ENCODE measurements at places on chromosomes 3 and 15. TPM values are rescaled to one million over a fixed set of nuclear protein-coding genes. Genes with fewer than 3 reads are reported as not detected.

The MTHFS gene
- 221 TPM for polyA plus RNA-seq

The SMCO1 gene
- not detected for polyA plus RNA-seq

The CASR gene
- 0.19 TPM for polyA plus RNA-seq

The ARL14 gene
- 6.0 TPM for polyA plus RNA-seq

The AAGAB gene
- 27.1 TPM for polyA plus RNA-seq

The SLC22A14 gene
- polyA plus RNA-seq: 0.04 TPM

The RHOV gene
- polyA plus RNA-seq: 1.9 TPM

- no peak for DNase-seq
These were observed 95.1 kb upstream of the TNFAIP8L3 start for GRCh38 chr15:51189669-51190385.

DNA sequence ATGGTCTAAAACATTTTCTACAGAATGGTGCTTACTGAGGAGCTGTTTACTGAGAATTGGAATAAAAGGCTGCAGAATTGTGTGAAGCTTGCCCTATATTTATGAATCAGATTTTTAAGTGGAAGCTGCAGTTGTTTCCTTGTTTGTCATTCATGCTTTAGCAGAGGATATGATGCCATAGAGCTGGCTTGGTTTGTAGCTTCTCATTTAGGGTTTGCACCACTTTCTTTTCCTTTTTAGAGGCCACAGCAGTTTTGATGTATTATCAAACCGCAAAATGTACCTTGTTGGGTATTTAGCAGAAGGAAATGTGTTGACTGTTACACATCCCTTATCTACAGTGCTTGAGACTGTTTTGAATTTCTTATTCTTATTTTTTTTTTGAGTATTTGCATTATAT, 66.2 kb downstream of the RASA2 start:
- DNase-seq: peak; percentile 61

DNA sequence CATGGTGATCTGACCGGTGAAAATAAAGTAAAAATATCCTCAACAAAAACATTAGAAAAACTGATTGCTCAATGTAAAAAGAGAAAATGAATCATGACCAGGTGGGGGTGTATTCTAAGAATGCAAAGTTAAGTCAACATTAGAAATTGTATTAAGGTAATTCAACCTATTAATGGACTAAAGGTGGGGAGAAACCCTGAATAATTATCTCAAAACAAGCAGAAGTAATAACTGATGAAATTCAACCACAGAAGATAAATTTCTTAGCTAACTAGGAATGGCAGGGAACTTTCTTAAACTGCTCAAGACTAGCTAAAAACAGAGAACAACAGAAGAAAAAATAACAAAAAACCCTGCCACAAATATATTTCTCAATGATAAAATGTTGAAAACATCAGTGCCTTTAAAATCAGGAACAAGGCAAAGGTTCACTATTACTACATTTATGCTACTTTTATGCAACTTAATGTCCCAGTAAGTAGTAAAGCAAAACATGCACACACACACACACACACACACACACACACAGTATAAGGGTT, 204.4 kb upstream of the THBS1 start:
- DNase-seq: no peak

- no peak for DNase-seq
These were observed 188.1 kb downstream of the USP13 start for GRCh38 chr3:179840985-179841384.

DNA sequence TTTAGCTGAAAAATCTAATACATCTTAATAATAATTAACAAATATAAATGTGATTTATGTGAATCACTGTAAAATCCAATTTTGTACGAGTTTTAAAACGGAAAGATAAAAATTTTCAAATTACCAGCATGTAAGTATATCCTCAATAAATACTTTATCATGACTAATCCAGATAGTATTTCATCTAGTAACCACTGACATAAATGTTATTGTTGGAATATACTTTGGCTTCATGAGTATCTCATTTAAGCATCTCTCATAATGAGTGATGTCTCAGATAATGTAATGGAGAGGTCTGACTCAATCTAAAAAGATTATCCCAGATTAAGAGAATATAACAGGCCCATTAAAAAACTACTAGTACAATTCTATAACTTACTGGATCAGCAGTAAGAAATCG, 216.3 kb downstream of the STAG1 start:
- DNase-seq: no peak

GRCh38 chr15:63308947-63309346, 31.5 kb downstream of the APH1B start:
- DNase-seq: no peak

- DNase-seq: no peak
These were observed 115.0 kb downstream of the CHST2 start for GRCh38 chr3:143234526-143234925.

- peak; percentile 5 for DNase-seq
These were observed 6.7 kb upstream of the CCR1 start for GRCh38 chr3:46214751-46215352.

DNA sequence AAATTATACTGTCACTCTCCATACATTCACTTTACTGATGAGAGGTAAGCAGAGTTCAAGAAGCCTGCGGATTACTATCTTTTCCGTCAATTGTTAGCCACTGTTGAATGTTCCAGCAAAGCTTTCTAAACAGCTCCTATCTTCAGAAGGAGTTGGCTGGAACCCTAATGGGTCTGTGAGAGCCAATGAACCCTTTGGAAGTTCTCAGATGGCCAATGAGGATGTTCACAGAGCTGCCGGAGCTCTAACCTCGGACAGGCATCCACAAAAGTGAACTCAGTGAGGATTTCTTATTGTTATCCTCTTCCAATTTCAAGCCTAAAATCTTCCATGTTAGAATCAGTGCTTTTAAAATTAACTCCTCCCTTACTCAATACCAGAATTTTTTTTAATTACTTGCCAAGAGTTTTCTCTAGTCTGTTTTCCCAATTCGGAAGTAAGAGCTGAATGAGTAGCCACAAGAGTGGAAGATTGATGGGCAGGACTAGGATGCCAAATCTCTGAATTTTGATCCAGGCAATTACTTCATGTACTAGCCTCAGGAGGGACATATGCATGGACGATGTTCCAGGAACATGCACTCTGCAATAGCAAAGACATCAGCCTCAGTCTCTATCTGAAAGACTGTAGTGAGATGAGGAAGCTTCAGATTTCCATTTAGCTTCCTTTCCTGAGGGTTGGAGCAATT, 78.1 kb downstream of the AGBL1 start:
- no peak for DNase-seq

GRCh38 chr3:46321461-46322104, 32.3 kb upstream of the CCR2 start:
- no peak for DNase-seq

DNA sequence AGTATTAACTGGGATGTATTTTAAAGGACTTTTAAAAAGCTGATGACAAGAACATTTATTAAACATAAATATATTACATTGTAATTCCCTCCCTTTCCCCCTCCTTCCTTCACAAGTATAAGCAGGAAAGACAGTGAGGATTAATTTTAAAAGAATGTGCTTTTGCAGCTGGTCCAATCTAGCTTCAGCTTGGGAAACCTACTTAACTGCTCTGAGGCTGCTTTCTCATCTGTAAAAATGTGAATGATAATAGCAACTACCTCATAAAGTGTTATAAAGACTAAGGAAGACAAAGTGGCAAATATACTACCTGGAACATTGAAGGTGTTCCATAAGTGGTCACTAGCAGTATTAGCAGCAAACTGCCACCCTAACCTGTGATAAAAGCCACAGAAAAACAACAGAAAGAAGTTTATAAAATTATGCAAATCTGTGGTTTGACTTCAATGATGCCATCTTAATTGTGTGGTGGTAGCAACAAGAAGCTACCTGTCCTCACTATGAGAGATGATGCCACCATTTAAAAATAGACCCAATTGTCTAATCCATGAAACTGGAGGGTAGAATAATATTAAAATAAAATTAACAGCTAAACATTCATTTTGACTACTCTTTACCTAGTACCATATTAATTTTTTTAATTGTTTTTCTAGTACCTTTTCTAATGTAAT, 20.0 kb downstream of the DHX36 start:
- no peak for DNase-seq

GRCh38 chr3:15342945-15343344, 10.6 kb upstream of the SH3BP5 start:
- no peak for DNase-seq

DNA sequence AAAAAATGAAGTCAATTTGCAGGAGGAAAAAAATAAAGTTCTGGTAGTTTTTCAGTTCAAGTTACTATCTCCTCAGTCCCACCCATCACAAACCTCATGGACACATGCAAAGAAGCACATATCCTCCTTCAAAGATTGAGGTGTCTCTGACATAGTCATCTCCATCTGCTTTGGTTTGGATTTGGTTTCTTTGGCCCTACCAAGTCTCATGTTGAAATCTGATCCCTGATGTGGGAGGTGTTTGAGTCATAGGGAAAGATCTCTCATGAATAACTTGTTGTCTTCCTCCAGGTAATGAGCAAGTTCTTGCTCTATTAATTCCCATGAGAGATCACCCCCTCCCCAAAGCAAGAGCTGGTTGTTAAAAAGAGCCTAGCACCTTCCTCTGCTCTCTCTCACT, 446.8 kb downstream of the IGSF11 start:
- DNase-seq: no peak

DNA sequence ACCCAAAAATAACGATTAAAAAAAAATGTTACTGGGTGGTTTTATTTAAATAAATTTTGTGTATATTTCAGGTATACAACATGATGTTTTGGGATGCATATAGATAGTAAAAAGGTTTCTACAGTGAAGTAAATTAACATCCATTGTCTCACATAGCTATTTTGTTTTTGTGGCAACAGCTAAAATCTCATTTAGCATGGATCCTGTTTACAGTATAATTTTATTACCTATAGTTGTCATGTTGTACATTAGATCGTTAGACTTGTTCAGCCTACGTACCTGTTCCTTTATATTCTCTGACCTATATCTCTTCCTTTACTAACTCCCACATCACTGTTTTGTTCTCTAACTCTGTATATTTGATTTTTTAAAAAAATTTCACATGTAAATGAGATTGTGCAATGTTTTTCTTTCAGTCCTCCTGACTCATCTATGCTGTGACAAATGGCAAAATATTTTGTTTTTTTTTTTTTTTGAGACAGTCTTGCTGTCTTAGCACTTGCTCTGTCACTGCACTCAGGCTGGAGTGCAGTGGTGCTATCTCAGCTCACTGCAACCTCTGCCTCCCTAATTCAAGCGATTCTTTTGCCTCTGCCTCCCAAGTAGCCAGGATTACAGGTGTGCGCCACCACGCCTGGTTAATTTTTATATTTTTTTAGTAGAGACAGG, 45.6 kb downstream of the OIP5 start:
- DNase-seq: no peak

DNA sequence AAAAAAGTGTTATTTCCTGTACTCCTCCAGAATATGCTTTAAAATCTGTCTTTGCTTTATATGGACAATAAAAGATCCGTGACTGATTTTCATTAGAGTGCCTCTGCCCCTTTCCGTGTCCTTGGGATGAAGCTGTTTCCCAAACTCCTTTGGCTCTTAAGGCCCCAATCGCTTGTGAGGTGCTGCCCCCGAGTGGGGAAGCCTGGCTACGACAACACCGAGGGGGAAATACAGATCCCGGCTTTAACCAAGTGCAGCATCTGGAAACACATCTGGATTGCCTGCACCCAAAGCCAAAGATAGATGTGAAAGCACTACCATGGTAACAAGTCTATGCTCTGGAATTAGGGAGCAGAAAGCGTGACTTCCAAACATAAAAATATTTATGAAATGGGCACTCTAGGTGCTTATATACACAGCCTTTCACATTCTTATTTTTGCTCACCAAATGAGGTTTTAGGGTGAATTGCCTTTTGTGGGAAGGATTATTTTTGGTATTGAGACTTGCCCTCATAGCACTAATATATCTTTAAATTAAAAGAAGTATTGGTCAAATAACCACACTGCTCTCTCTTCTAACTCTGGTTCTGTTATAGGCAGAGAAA, 40.6 kb upstream of the ADCY5 start:
- peak; percentile 54 for DNase-seq

Data from small intestine (tissue), 16 donors.